ENCODE measurements at places on chromosomes 2 and 18.

- DNase-seq, result no peak
Measured at GRCh38 chr2:9326975-9327374, 96.4 kb downstream of the ITGB1BP1 start.

GRCh38 chr18:74342416-74343043, 26.9 kb downstream of the C18orf63 start:
- DNase-seq, result no peak

DNA sequence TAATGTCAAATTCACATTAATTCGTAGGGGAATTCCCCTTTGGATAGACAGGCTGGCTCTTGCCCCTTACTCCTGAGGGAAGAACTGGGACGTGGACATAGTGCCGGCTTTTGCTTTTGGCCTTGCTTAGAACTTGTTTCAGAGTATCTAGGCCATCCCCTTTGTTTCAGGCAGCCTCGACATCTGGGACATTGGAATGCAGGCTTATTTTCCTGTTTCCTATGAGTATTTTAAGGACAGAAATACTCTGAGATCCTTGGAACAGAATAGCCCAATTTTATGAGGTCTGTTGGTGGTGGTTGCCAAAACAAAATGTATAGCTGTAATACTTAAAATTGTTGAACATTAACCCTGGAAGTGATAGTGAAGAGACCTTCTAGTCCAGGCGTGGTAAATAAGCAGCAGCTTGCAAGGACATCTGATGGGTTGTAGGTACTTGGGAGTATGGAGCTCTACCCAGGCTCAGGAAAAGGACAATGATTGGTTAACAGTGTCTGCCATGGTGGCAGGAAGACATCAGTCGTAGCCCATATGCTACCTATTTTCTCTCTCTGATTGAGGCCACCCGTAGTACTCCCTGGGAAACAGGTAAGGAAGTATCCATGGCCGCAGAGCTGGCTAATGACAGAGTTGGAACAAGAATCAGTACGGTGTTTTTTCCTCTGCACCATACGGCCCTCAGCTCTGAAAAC, 112.4 kb downstream of the CDK15 start:
- no peak for DNase-seq

- DNase-seq, result no peak
Measured at GRCh38 chr2:201984800-201985525, 48.7 kb upstream of the FZD7 start.

DNA sequence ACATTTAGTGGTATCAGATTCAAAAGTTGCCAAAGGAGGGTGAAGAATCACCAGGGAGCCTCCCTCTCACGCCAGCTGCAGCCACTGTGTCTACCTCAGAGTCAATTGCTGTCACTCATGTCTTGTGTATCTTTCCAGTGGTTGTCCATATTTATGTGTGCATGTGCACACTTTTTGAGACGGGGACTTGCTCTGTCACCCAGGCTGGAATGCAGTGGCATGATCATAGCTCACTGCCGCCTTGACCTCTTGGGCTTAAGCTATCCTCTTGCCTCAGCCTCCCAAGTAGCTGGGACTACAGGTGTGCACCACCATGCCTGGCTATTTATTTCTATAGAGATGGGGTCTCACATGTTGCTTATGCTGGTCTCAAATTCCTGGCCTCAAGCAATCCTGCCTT, 4.0 kb downstream of the MOCOS start:
- no peak for DNase-seq
